NCI-H460 (cell line): ENCODE measurements at places on chromosomes 1 and 21. TPM values are rescaled to one million over a fixed set of nuclear protein-coding genes. Genes with fewer than 3 reads are reported as not detected.

The MMP23B gene
- total RNA-seq: 0.15 and 0.78 TPM in 2 replicates

- DNase-seq: no peak
These were observed 107.7 kb downstream of the MAB21L3 start for GRCh38 chr1:116218922-116219321.

GRCh38 chr1:150162862-150163706 lies 13.4 kb downstream of the PLEKHO1 start:
- DNase-seq: peak; percentile 86

- no peak for DNase-seq
These were observed 124.5 kb downstream of the ATF6 start for GRCh38 chr1:161890574-161890973.

DNA sequence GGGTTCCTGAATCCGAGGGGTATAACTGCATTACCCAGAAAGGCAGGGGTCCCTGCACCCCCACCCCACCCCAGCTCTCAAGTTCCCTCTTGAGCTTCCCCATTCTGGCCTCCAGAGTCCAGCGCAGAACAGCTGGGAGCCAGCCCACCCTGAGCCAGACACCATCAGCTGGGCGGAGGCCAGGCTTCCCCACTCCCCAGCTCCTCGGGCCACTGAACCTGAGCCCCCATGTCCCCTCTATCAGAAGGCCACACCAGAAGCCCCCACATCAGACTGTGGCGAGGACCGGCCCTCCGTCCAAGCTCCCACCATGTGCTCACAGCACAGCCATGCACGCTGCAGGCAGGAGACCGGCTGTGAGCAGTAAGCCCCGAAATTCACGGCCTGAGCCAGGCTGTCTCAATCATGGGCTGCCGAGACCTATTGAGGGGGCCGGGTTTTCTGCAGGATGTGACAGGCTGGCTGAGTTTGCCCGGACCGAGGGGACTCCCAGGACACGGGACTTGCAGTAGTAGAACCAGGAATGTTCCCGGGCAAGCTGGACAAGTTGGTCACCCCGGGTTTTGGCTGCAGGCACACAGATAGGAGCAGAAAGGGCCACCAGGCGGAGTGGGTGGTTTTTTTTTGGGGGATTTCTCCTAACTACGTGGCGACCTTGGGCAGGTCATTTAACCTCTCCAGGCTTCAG lies 25.5 kb upstream of the TNFRSF1B start:
- no peak for DNase-seq

GRCh38 chr21:38380481-38381137 lies 117.7 kb downstream of the ERG start:
- DNase-seq: no peak

DNA sequence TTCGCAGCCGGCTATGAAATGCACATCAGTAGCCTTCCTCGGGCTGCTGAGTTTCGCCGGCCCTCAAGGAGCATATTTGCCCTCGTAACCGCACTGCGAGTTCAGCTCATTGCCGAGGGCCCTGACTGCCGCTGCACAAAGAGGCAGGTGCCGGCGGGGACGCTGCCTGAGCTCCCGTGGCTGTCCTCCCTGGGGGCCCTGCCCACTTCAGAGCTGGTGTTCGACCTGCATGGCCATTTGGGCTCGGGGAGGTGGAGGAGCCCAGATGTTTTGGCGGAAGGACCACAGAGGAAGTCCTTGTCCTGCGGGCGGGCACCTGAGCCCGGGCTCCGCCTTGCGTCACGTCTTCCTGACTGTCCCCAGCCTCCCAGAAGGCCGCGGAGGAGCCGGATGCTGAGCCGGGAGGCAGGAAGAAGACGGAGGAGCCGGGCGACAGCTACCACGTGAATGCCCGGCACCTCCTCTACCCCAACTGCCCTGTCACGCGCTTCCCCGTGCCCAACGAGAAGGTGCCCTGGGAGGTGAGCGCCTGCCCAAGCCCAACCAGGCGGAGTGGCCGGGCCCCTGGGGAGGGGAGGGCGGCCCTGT lies 29.9 kb upstream of the LRRC3 start:
- DNase-seq: peak; percentile 24
